ENCODE measurements at places on chromosomes 3 and 15. TPM values are rescaled to one million over a fixed set of nuclear protein-coding genes. Genes with fewer than 3 reads are reported as not detected.

- DNase-seq: no peak
Observed at GRCh38 chr15:77426377-77426776, 5.7 kb downstream of the HMG20A start.

DNA sequence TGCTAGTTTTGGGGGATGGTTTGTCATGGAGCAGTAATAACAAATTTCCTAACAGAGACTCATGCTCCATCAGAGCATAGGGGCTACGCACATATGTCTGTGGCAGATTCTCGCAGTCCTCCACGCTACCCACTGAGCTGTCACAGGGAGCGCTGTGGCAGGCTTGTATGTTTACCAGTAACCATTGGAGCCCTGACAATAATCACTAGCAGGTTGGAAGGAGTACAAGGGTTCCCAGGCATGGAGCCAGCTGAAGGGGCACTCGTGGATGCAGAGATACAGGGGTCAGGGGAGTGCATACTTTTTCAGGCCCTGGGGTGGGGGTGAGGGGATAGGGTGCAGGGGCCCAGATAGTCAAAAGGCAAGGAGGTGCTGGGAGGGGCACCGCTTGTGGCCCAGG, 7.9 kb upstream of the GP9 start:
- no peak for DNase-seq

- no peak for DNase-seq
Observed at GRCh38 chr3:181712553-181713279, 991 bp downstream of the SOX2 start.

- DNase-seq: no peak
Observed at GRCh38 chr3:24401811-24402185, 92.9 kb downstream of the THRB start.

GRCh38 chr15:57234156-57234555, 142.1 kb upstream of the CGNL1 start:
- no peak for DNase-seq

- DNase-seq: no peak
Observed at GRCh38 chr3:125375950-125376679, 990 bp upstream of the ZNF148 start.

- DNase-seq: peak; percentile 34
Observed at GRCh38 chr15:68843425-68844311, 23.0 kb upstream of the ANP32A start.

DNA sequence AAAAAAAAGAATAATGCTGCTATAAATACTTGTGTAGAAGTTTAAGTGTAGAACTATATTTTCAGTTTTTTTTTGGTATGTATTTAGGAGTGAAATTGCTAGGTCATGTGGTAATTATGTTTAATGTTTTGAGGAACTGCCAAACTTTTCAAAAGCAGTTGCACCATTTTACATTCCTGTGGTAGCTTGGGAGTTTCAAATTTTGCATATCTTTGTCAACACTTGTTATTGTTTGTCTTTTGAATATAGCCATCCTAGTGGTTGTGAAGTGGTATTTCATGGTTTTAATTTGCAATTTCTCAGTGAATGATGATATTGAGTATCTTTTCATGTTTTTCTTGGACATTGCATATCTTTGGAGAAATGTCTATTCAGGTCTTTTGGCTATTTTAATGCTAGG, 30.4 kb downstream of the SKIL start:
- DNase-seq: no peak

The RAD51 gene
- total RNA-seq: 16.9 TPM

The SH2D7 gene
- 2.2 TPM for total RNA-seq

The SERPINI2 gene
- total RNA-seq: not detected

The ROPN1 gene
- 139 TPM for total RNA-seq

The SEMA3G gene
- total RNA-seq: 2.1 TPM

The SLC12A1 gene
- 0.62 TPM for total RNA-seq

All from testis (tissue), 5 donors.